ENCODE measurements at places on chromosomes 5 and 9.

DNA sequence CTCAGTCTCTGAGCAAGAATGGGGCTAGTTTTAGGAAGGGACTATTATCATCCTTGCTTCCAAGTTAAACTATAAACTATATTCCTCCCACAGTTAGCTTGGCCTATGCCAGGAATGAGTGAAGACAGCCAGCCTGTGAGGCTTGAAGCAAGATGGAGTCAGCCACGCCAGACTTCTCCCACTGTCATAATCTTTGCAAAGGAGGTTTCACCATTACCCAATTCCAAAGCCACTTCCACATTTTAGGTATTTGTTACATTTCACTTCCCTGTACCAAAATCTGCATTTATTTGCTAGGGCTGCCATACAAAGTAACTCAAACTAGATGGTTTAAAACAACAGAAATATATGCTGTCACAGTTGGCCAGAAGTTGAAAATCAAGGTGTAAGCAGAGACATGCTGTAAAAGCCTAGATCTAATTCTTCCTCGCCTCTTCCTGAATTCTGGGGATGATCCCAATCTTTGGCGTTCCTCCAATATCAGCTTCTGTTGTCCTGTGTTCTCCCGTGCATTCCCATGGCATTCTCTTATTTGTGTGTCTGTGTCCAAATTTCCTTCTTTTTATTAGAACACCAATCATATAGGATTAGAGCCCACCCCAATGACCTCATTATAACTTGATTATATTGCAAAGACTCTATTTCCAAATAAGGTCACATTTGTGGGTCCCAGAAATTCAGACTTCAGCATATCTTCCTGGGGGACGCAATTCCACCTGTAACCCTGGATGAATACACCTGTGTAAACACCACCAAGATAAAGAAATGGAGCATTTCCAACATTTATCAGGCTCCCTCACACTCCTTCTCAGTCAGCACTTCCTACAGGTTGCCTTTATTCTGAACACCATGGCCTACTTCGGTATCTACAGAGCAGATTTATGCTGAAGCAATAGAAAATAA, 126.8 kb downstream of the GCNT1 start:
- DNase-seq: no peak

GRCh38 chr9:101332362-101332761, 52.4 kb downstream of the BAAT start:
- DNase-seq: no peak

- no peak for DNase-seq
These were observed 336.5 kb downstream of the DIRAS2 start for GRCh38 chr9:90306158-90306557.

DNA sequence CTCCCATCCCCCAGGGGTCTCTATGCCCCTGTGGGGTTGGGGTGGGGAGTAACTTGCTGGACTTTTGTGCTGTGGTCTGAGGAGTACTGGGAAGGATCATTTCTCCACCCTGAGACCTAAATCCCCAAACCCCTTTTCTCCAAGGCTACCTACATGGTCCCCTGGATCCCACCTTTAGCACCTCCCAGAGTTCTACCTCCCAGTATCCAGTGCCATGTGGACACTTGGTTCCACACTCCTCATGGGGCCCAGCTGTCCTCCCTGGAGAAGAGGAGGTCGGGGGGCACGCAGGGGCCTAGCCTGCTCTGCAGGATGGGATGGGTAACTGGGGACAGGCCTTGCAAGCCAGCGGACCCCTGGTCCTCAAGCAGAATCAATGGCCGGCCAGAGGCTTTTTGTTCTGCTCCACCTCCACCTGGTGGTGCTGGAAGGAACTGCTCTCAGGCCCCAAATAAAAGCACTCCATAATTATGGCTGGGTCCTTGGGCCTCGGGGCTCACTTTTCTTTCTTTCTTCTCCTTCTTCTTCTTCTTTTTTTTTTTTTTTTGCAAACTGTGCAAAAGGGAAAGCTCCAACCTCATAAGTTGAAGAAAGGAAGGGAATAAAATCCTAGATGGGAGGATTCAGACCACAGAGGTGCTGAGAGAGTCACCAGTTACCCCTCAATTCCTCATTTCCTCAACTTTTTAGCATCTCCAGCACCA, 68.4 kb downstream of the PSD2 start:
- DNase-seq: peak; percentile 88

GRCh38 chr5:4480528-4481349, 659.4 kb upstream of the ADAMTS16 start:
- no peak for DNase-seq

GRCh38 chr5:73668017-73668416, 42.0 kb downstream of the ARHGEF28 start:
- DNase-seq: no peak

DNA sequence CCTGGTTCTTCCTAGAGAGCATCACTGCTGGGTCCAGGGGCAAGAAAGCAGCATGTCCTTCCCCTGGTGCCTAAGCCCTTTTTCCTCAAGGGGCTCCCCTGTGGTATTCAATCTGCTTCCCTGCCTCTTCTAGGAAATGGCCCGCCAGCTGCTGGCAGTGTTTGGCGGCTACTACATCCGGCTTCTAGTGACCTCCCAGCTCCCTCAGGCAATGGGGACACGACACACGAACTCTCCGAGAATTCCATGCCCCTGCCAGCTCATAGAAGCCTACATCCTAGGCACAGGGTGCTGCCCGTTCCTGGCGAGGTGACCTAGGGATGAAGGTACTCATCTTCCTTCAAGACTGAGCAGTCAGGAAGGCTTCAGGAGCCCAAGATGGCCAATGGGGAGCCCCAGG, 14.6 kb downstream of the TEX53 start:
- no peak for DNase-seq

DNA sequence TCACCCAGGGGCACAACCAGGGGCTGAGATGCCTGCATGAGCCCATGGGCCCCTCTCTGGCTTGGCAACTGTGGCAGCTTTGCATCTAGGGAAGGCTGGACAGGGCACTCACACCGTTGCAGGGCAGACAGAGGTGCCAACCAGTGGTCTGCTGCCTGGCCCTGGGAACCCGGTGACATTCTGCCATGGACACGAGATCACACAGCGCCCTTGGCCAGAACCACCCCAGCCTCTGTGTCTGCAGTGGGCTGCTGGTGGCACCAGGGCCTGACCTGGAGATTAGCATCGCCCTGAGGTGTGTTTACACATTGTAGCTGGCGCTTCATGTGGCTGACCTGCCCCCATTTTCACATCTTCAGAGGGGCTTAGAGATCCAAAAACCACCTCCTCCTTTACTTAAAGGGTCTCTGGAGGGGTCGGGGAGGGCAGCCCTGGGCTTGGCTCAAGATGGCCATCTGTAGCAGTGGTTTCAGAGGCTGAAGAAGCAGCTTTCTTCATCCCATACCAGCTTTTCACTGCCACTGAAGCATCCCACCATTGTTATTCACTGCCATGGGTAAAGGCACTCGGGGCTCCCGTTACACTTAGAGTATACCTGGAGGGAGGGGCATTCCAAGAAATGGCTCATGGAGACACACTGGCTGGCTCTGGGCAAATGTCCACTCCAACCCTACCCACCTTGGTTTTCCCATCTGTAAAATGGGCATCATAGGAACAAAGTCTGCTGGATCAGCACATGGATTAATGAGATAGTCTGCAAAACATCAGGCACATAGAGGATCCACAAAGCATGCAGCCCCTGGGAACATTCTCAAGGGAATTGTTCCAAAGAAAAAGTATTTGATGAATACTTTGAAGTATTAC, 11.4 kb downstream of the DCANP1 start:
- DNase-seq: peak; percentile 28

GRCh38 chr5:174355208-174355612, 309.7 kb downstream of the NSG2 start:
- DNase-seq: no peak

DNA sequence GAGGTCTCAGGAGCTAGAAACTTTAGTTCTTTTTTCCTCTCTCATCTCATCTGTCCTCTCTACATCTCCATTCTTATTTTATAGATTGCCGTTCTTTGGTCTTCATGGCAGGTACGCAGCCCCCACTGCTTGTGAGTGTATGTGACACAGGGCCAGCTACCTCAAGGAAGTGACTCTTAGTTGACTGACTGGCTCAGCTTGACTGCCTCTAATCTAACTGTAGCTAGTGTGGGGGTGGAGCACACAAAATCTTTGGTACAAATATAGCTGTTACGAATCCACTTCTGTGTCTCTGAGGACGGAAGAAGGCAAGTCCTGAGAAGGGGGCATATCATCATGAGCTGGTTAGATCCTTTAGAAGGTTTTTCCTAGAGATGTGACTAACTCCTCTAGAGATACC, 19.8 kb upstream of the SPTAN1 start:
- no peak for DNase-seq

DNA sequence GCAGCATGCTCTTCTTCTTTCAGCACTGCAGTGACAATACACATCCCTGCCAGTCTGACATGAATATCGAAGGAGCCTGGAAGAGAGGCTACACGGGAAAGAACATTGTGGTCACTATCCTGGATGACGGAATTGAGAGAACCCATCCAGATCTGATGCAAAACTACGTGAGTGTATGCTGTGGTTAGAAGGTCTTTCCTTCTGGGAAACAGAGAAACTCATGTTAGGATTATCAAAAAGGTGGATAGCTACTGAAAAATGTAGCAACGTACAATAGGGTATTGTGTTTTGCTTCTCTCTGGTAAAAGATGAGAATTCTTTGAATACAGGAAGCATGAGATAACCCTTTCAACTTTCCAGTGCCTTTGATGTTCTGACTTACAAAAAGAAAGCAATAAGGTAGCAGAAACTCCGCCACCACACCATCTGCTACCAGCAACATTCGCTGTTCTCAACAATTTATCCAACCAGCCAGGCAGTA, 133.3 kb downstream of the PCSK5 start:
- no peak for DNase-seq

GRCh38 chr5:8714198-8714597, 831.7 kb downstream of the SEMA5A start:
- DNase-seq: no peak

DNA sequence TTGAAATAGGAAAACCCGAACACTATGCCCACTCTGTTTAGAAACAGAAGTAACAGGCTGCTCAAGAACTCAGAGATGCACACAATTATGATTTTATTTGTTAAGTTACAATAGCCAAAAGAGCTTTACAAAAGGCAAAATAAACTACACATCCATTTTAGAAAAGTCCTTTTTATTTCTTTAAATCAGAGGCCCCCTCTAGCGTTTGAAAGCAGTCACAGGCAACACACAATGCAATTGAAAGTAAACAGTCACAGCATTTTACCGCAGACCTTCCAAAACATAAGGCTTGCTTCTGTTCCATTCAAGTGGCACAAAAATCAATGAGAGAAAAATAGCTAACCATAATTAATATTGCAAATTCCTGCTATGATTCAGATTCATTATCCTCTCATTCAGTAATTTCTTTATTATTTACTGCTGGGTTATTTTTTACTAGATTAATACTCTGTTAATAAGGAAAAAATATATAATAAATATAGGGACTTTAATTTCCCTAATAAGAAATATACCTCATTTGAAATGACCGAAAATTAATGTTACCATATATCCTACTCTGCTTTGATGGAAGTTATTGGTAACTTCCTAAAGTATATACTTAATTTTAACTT, 78.3 kb downstream of the CEP120 start:
- DNase-seq: no peak

GRCh38 chr5:44983006-44983405, 174.3 kb downstream of the MRPS30 start:
- DNase-seq: no peak

GRCh38 chr9:9283159-9283986, 1329.4 kb downstream of the PTPRD start:
- DNase-seq: no peak

DNA sequence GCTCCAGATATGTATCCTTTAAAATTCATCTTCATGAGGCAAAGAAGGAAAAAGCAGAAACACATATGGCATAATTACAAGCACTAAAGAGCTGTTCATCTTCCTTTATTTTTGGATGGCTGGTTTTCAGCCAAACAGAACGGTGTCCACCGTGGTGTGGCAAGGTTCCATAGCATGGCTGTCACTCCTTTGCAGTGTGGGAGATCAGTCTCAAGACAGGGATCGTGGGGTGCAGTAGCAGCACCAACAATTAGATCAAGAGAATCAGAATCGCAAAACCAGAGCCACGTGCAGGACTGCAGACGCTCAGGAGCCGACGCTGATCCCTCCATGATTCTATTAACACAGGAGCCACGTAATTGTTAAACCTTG, 79.5 kb downstream of the SEMA4D start:
- no peak for DNase-seq

DNA sequence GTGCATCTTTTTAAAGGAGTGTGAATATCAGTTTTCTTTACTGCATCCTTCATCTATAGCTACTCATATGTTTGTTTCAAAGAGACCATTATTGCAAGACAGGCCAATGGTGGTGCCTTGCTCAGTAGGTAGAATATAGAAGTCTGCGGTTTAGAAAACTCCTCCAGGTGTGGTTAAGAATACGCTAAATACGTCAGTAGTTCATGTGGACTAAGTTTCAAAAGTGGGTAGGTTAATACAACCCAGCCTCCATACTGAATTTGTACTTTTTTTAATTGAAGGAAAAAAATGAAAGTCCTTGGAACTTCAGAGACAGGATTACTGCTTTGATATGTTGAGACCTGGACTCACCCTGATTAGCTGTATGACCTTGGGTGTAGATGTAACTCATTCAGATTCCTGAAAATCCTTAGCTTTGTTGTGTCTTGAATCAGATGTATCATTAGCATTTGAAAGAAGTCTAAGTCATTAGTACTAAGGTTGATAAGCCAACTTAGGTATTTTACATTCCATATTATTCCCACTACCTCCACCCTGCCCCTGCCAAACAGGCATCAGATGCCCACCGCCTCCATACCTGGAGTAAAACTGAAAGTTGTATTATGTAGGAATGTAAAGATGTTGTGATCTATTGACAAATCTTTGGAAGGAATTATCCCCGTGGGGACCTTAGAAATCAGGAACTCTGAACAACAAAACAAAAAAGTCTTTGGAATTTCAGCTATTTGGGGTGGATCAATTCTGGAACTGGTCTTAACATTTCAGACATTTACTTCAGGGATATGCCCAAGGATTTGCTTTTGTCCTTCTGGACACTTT, 6.1 kb downstream of the BASP1 start:
- DNase-seq: no peak

GRCh38 chr9:21788752-21789151, 13.7 kb upstream of the MTAP start:
- DNase-seq: no peak

DNA sequence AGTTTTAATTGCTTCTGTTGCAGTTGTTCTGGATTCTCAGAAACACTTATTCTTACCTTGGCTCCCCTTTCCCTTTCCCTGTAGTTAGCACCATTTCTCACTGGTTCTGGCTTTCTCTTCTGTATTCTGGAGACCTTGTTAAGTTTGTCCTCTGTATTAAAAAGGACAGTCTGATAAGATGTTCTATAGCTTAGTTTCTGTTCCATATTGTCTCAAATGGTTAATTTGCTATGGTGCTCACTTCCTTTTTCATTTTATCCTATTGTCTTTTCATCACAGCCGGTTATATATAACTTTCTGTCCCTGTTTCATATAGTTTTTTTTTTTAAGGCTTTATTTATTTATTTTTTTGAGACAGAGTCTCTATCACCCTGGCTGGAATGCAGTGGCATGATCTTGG, 41.4 kb upstream of the KIAA1958 start:
- no peak for DNase-seq

- DNase-seq: no peak
These were observed 20.1 kb upstream of the IFNB1 start for GRCh38 chr9:21097817-21098216.

Data from right cardiac atrium (tissue), 5 donors.